ENCODE measurements at places on chromosomes 5 and 9.

DNA sequence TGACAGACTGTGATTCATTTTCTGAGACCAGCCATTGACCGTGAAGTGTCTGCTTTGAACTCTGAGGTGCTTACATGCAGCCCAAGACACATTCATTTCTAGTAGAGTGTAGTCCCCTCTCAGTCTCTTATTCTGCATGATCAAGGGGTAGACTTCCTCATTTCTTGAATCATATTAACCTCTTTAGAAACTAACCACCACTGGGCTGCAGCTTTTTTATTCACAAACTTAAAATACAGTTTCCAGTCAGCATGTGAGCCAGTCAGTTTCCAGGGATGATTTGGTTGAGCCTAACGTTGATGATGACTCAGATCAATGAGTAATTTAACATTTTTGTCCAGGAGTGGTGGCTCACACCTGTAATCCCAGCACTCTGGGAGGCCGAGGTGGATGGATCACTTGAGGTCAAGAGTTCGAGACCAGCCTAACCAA lies 59.2 kb downstream of the OTULIN start:
- no peak for DNase-seq

DNA sequence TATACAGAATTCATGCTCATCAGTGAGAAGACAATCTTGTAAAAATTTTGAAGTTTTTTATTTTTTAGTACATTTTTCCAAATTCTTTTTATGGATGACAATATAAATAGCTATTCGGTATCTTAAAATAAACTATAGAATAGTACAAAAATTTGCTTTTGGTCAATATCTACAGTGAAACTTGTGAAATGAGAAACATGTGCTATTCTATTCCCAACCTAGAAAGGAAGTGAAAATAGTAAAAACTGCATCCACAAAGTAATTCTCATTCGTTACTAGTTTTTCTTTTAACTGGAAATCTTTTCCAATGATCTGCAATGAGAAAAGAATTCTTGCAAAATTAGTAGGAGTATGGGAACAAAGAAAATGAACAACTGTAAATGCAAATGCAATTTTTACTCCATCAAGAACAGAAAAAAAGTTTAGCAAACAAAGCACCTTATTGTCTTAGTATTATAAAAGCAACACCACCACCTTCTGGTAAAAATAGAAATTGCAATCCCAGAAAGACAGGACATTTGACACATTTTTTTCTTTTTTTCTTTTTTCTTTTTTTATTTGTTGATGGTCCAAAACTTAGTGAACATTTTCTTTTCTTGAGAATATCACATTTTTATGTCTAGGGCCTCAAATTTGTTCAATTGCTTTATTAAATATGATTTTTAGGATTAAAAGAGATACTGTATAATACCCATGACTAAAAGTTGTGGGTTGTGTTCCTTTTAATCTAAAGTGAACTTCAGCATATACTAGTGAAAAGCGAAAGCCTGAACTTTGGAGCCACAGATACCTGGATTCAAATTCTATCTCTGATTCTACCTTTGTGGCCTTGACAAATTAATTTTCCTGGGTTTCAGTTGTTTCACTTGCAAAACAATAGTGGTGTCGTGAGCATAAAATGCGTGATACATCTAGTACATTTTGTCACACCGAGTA lies 72.3 kb downstream of the SLCO4C1 start:
- DNase-seq = no peak

DNA sequence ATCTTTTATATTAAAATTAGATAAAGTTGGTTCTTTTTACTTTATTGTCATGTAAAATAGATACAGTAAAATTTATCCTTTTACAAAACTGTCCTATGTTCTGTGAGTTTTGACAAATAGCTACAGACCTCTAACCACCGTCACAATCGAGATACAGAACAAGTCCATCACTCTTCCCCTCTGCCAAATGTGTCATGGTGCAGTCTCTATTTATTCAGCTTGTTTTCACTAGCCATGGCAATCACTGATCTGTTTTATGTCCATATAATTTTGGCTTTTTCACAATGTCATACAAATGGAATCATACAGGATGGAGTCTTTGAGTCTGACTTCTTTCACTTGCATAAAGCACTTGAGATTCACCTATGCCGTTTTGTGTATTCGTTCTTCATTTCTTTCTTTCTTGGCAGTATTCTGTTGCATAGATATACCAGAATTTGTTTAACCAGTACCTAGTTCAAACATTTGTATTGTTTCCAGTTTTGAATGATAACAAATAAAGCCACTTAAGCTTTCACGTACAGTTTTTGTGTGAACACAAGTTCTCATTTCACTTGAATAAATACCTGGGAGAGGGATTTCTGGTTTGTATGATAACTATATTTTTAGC lies 273.2 kb upstream of the MPDZ start:
- no peak for DNase-seq

- DNase-seq = no peak
These were observed 5.0 kb upstream of the CARD19 start for GRCh38 chr9:93091056-93091452.

DNA sequence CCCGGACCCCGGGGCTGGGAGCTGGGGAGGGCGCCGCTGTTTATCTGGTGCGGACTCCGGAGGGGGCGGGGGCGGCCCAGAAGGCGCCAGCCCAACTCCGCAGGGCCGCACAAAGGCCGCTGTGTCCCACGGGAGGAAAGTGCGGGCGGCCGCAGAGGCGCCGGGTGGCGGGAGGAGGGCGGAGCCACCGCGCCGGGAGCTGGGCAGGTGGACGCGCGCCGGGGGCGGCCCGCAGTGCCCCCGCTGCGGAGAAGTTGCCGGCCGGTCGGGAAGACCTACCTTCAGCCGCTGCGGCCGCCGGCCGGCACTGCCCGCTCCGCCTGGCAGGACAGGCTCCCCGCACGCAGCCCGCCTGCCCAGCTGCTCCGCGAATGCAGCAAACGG lies 43.6 kb downstream of the NACC2 start:
- DNase-seq = no peak

- DNase-seq = no peak
These were observed 179.0 kb upstream of the TNC start for GRCh38 chr9:115296831-115297565.

- DNase-seq = no peak
These were observed 14.7 kb upstream of the LHX2 start for GRCh38 chr9:123996731-123997421.

- no peak for DNase-seq
These were observed 289.2 kb downstream of the ARHGAP26 start for GRCh38 chr5:143059355-143059754.

DNA sequence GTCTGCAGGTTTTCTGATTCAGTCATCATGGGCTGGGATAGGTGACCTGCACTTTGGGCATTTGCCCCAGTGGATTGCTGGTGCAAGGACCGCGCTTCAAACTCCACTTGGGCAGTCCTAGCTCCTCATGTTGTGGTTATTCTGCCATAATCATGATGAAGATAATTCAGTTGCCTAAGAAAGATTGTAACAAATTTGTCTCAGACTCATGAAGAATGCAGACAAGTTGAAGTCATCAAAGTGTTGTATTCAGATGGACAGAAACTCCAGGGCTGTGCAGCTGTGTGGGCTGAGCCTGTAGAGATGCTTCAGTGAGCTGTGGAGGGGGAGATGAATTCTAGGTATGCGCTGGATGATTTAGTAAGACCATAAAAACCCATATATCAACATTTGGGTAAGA lies 38.5 kb downstream of the TARS1 start:
- no peak for DNase-seq

- DNase-seq = no peak
These were observed 24.2 kb downstream of the POU5F2 start for GRCh38 chr5:93717162-93717561.

DNA sequence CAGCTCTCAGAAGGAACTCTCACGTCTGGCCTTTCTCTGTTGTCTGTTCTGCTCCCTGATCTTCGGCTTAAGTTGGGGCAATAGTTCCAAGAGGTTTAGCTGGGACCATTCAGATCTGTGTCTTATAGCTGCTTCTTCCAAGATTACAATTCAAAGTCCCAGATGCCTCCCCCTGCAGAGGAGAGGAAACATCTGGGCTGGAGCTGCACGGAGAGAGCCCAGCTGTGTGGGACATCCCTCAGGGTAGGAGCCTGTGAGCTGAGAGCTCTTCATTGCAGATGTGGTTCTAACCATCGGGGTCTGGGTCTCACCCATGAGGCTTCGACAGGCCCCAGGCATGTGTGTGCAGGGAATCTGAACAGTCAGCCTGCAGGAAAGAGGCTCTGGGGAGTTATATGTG lies 9.0 kb upstream of the PHF19 start:
- DNase-seq = no peak

DNA sequence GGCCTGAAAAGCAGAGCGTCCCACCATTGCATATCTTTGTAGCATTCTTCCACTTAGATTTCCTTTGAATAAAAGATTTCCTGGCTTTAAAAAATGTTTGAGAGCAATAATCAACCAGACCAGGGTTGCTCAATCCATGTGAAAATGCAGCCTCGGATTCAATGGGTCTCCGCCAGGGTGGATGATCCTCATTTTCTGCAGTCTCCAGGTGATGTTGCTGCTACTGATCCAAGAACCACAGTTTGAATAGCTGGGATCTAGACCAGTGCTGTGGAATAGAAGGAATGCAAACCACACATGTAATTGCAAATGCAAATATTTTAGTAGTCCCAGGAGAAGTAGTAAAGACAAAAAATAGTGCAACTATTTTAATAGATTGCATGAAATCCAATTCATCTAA lies 317.6 kb downstream of the IRX1 start:
- no peak for DNase-seq

DNA sequence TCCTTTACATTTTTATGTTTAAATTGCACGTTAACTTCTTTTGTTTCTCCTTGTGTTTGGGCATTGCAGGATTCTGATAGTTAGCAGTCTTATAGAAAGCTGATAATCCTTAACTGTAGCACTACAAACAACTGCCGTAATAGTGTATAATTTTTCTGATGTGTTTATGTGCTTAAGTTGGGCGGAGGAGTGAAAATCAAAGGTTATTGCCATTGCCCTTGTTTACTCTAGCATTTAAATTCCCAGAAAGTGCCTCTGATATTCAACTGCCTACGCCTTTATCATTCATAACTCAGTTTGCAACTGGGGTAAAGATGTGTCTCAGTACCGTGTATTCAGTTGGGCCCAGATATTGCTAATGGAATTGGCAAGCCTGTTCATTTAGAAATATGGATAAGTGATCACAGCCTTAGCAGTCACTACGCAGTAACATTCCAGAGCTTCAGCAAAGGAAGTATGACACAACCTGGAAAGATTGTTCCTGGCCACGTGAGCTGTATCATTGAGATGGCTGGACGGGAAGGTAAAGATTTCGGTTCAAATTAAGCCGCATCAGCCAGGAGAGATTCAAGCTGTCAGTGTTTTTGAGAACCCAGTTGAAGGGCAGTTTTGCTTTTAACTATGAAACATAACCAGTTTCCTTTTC lies 28.1 kb upstream of the LRRTM2 start:
- no peak for DNase-seq

GRCh38 chr5:145768863-145769262 lies 66.3 kb downstream of the PRELID2 start:
- no peak for DNase-seq

DNA sequence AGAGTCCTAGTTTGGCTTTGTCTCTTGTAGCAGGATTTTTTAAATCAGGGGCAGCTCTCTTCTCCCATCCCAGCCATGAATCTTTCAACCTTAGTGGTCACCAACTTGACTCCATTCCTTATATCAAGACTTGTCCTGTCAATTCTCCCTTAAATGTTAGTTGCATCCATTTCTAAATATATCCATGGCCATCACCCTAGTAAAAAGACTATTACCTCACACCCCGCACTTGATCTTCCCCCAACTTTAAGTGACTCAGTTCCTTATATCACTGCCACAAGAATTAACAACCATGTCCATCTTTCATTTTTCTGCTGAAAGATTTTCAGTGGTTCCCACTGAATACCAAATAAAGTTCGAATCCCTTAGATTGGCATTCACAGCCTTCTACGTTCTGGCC lies 67.0 kb downstream of the STX17 start:
- no peak for DNase-seq

DNA sequence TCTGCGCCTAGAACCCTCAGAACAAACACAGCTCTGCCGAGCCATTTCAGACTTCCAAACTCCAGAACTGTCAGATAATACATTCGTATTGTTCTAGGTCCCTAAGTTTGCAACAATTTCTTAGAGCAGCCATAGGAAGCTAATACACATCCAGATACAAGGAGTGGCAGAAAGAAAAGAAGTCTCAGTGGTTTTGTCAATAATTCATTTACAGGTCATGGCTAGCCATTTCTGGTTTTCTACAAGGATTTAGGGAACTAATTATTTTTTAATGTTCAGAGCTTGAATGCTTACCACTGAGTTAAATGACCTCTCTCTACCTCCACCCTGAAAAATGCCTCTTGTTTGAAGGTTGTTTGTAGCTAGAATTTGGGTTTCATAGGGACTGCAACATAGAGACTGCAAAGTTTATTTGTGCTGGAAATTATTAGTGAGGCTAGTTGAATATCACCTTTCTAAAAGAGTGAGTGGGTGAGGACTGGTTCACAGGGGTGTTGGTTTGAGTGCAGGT lies 15.5 kb upstream of the ERMP1 start:
- no peak for DNase-seq

DNA sequence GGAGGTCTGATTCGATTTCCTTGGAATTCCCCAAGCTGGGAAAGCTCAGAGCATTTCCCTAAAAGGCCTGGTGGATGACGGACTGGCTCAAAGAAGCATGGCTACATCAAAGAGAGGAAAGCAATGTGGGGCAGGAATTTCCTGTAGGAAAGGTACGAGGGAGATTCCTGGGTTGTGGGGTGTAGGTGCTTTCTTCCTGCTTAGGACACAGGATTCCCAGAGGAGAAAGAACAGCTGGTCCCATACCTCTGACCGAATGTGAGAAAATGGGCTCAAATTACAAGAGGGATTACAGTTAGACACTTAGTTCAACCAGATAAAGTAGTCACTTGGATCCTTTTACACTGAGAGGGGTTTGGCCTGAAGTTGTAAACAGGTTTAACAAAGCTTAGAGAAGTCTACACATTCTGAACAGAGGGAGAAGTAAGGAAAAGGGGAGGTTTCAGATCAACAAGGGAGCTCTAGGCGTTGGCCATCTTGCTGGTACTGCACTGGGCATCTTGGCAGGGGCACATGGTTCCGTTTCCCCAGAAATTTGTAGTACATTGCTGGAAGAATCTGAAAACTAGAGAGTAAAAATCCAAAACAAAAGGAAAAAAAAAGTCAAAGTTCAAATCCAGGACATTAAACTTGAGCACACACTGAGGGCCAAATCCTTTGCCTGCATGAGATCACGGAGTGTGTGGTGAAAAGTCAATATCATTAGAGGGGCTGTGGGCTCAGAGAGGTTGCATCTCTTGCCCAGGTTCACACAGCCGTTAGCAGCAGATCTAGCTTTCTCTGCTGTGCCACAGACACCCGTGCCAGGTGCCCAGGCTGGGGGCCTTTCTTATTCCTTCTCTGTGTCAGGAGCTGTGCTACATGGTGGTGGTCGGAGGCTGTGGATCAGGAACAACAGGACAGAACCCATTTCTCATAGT lies 171.3 kb downstream of the RGS3 start:
- no peak for DNase-seq

Measured in T-helper 9 cell (primary cell).